ENCODE measurements at places on chromosomes 6 and 20.

DNA sequence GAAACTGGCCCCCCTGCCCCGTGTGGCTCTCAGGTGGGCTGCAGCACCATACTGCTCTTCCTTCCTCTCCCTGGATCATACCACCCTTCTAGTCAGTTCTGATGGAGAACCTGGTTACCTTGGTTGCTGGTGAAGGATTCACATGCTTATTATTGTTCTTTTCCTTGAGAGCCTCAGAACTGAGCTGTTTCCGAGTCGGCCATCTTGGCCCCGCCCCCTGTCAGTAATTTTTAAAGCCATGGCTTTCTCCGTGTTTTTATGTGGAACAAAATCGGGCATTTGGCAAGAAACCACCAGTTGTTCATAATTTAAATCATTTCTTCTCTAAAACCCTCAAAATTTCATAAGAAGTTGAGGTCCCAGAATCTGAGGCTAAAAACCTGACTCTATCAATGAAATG lies 493.8 kb downstream of the NKAIN2 start:
- H3K36me3 ChIP-seq = peaks cover 5% of the 10 kb centered on the region
- no peaks in the 10 kb centered on the region for H3K4me1 ChIP-seq
- H3K27me3 ChIP-seq = no peaks in the 10 kb centered on the region
- H3K27ac ChIP-seq = no peak overlapping the region

DNA sequence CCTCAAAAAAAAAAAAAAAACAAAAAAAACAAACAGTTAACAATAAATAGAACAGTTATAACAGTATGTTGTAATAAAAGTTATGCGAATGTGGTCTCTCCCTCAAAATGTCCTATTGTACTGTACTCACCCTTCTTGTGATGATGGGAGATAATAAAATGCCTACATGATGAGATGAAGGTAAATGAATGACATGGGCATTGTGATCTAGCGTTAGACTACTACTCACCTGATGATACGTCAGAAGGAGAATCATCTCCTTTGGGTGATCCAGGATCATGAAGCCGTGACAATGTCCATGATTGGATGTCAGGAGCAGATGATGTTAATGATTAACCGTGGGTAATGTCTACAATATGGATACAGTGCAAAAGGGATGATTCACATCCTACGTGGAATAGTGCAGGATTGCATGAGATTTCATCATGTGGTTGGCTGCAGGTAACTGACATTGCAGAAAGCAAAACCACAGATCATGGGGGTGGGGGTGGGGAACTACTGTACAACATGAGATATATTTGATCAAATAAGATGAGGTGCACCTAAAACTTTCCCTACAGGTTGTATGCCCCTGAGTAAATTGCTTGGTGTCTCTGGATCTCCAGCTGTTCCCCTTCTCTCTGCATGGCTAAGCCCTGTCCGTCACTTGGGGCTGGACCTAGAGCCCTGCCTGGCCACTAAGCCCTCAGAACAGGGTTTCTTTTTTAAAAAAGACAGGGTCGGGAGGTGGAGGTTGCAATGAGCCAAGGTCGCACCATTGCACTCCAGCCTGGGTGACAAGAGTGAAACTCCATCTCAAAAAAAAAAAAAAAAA lies 6.2 kb upstream of the RBCK1 start:
- peaks cover 6% of the 10 kb centered on the region for H3K36me3 ChIP-seq
- H3K4me1 ChIP-seq = peaks cover 3% of the 10 kb centered on the region
- no peak overlapping the region for H3K27ac ChIP-seq
- H3K27me3 ChIP-seq = peaks cover 6% of the 10 kb centered on the region

DNA sequence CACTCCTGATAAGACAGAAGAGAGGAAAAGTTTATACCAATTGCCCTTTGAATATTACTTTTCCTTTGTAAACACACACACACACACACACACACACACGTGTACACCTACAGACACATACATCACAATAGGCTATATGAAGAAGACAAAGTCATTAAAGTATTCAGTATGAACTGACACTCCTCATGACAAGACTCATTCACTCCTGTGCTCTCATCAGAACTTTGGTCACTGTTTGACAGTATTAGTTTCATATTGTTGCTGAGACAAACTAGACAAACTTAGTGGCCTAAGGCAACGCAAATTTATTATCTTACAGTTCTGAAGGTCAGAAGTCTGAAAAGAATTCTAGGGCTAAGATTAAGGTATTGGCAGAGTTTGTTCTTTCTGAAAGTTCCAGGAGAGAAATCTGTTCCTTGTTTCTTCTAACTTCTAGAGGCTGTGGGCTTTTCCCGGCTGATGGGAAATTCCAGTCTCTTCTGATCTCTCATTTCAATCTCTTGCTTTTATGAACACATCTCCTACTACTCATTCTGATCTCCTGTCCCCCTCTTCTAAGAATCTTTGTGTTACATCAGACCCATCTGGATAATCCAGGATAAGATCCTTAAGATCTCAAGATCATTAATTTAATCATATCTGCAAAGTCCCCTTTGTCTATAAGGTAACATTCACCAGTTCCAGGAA lies 171.3 kb downstream of the HACE1 start:
- H3K27ac ChIP-seq = peak overlapping the region; percentile 74
- no peak for DNase-seq
- peaks cover 1% of the 10 kb centered on the region for H3K27me3 ChIP-seq
- H3K4me3 ChIP-seq = no peak overlapping the region

- H3K36me3 ChIP-seq = peaks cover 16% of the 10 kb centered on the region
- H3K27me3 ChIP-seq = peaks cover 6% of the 10 kb centered on the region
- no peak for DNase-seq
- peaks cover 32% of the 10 kb centered on the region for H3K4me1 ChIP-seq
- H3K27ac ChIP-seq = peak overlapping the region; percentile 54
- H3K4me3 ChIP-seq = peak overlapping the region; percentile 78
Observed at GRCh38 chr6:41938590-41939175, 2.9 kb downstream of the CCND3 start.

DNA sequence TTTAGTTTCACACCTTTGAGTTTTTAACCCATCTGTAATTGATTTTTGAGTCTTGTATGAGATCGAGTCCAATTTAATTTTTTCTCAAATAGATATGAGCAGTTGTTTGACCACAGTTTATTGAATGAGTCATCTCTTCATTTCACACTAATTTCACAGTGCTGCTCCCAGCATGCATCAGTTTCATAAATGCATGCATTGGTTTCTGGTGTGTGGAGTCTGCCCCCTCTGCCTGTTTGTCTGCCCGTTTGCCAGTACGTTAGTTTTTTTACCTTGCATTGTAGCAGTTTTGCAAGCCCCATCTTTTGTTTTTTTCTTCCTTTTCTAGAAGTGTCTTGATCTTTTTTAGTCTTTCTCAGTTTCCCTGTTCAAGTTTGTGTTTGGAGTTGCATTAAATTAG lies 11.9 kb downstream of the SLX4IP start:
- H3K4me1 ChIP-seq = no peaks in the 10 kb centered on the region
- no peaks in the 10 kb centered on the region for H3K36me3 ChIP-seq

Measured in endothelial cell (in vitro differentiated cells).